CD4-positive, alpha-beta T cell treated with Interleukin-4 for 4 hours (primary cell): ENCODE measurements at places on chromosomes 1 and 21.

DNA sequence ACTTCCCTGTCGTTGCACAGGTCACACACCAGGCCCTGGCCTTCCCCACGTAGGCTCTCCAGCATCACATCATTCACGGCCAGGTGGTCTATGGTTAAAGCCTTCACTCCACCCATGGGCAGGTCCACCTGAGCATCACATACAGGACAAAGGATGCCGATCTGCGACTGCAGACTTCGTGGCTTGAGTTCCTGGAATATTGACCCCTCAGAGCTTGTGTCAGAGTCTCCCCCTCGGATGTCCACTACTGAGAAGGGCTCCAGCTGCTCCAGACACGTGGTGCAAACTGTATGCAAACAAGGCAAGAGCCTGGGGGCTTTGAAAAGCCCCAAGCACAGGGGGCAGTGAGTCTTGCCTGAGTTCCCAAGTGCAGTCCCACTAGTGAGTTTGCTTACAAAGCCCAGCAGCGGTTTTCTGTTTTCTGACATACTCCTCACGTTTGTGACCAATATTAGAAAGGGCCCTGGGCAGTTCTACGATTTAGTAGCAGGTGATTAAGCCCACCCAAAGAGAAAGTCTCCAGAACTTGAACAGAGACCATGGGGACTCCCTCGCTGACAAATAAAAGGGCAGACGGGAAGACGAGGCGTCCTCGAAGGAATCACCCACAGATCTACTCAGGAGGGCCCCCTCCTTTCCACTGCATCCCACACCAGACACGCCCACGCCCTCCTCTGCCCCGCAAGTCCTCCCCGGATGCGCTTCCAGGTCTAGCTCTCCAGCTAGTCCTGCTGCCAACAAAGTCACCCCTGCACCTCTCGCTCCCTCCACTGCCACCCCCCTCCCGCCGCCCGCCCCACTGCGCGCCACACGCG lies 568 bp downstream of the TRIM45 start:
- DNase-seq = no peak

GRCh38 chr1:1059494-1060280 lies 14.4 kb downstream of the RNF223 start:
- peak; percentile 81 for DNase-seq

DNA sequence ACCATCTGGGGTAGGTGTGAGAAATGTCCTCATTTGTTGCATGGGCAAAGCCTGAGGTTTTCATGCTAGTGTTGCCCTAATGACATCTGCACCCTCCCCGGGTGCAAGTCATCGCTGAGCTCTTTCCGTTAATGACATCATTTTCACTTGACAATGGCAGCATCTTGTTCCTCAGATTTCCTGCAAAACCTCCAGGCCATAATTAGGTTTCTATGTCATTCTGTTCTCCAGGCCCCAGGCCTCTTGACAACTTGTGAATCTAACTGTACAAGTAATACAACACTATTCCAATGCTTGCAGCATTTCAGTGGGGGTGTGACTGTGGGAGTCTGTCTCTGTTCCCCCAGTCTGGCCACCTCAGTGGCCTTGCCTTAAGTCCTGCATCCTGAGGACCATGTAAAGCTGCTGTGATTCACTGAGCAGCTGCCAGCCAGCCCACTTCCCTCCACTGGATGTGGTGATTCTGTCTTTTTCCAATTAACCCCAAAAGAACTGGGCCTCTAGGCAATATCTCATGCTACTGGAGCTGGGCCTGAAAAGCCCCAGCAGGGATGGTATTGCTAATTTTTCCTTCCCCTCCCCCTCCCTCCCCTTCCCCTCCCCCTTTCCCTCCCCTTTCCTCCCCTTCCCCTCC lies 22.8 kb downstream of the RAB7B start:
- DNase-seq = no peak

GRCh38 chr1:201944002-201944401 lies 2.3 kb downstream of the LMOD1 start:
- DNase-seq = no peak
